ENCODE measurements at places on chromosomes 2 and 18.

DNA sequence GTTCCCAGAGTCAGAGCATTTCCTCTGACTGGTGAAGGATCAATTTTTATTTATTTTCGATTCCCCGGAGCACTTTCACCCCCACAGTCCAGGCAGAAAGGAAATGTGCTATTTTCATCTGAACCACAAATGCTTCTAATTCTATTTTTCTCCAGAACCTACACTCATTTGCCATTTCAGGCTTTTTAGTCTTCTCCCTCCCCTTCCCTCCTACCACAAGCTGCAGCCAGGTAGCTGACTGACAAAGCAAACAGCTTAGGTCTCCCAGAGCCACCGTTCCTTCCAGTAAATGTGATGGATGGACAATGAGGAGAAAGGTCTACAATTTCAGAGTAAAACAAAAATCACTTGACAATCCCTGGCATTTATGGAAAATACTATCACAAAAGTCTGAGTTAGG lies 76.9 kb downstream of the KLF7 start:
- DNase-seq = no peak

DNA sequence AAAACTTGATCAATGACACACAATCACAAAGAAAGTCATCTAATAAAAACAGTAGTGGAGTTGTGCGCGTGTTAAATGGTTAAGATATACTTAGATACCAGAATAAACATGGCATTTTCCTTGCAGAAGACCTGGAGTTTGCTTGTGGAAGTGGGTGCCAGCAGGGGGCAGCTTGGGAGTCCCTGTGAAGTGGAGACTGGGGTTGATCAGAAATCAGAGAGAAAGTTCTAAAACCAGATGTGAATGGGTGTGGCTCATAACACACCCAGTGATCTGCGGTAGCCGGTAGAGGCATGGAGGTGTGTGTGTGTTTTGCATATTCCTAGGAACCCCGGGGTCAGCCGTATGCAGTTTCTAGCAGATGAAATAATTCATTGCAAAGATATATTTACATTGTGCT lies 300.1 kb upstream of the TRIB2 start:
- peak; percentile 4 for DNase-seq

DNA sequence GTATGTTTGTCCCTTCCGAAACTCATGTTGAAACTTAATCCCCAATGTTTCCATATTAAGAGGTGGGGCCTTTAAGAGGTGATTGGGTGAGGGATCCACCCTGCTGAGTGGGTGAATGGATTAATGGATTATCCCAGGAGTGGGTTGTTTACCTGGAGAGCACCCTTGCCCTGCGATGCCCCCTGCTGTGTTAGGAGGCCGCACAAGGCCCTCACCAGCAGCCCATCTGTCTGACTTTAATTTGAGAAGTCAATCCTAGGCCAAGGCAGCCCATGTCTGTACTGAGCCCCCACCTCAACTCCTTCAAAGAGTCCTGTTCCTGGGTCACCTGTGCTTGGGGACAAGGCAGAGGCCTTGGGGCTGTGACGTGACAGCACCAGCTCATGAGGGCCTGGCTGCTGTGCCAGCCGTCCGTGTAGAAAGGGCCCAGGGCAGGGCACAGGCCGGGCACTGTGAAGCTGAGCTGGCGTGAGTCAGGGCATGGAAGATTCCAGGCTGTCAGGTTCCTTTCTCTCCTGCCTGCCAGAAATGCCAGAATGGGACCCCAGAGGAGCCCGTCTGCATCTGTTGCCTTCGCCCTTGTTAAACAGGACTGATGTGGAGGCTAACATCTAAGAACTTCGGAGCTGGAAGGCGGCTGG lies 21.3 kb upstream of the TAF1B start:
- DNase-seq = no peak

- peak; percentile 18 for DNase-seq
These were observed 1029.9 kb upstream of the ACVR2A start for GRCh38 chr2:146814971-146815370.
